LHCN-M2 (cell line): ENCODE measurements at places on chromosomes 2 and 18. TPM values are rescaled to one million over a fixed set of nuclear protein-coding genes. Genes with fewer than 3 reads are reported as not detected.

DNA sequence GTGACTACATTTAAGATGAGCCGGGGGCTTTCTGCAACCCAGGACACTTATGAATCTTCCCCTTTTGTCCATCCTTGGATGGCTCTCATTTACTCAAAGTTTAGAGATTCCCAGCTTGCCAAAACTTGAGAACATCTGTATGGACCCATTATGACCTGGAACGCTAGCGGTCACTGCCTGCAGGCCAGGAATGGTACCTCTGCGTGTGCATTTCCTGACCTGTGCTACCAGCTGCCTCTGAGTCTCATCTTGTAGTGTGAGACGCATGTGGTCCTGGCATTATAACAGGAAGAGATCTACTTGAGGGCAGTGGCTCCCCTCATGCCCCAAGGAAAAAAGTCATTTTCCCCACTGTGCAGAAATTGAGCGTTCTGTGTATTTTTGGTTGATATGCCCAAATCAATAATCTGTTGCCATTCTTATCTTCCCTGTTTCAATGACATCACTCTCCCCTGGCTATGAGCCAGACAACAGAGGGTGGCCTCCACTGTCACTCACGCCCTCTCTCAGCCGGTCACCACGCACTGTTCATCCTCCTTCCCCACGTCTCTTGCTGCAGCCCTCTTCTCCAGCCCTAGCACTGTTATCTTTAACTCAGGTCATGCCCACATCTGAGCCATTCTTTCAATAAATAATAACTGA is 28.5 kb upstream of the NPAS2 start:
- DNase-seq = no peak

HOXD3 gene
- total RNA-seq = not detected in 2 replicates

DNA sequence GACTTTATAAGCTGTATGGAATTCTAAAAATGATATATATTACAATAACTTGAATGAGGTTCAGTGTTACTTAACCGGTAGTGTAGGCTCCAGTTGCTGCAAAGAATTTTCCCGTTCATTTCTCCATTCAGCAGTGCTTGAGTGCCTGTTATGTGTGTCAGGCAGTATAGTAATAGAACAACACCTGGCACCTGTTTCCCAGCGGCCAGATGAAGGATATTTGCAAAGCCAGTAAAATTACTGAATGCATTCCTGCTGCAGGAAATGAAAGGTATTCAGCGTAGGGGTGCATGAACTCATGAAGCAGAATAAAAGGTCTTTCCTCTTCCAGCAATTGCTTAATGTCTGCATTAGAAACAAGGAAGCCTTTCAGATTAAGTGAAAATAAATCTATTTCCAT is 18.8 kb downstream of the YPEL5 start:
- DNase-seq = no peak

HOXD13 gene
- not detected in 2 replicates for total RNA-seq

DNA sequence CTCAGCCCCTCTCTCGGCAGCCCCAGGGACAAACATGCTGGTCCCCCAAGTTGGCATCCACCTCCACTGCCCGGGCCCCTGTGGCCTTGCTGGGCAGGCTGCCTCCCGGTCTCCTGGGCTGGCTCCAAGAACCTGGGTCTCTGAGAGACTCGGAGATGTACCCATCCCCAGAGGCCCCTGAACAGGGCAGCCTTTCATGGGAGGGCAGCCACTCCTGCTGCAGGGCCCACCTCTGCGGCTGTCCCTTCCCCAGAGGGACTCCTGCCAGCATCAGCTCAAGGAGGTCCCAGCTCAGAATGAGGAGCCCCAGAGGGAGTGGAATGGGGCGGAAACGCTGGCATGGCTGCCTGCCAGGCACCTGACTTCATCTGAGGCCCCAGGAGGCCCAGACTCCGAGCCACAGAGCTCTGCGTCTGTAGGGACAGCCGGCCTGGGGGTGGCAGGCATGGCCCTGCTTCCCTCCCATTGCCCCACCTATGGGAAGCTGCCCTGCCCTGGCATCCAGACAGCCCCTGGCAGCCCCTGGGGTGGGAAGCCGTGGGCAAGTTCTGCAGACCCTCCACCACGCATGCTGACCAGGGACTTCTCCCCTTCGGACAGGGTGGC is 857 bp upstream of the CROCC2 start:
- DNase-seq = no peak

DNA sequence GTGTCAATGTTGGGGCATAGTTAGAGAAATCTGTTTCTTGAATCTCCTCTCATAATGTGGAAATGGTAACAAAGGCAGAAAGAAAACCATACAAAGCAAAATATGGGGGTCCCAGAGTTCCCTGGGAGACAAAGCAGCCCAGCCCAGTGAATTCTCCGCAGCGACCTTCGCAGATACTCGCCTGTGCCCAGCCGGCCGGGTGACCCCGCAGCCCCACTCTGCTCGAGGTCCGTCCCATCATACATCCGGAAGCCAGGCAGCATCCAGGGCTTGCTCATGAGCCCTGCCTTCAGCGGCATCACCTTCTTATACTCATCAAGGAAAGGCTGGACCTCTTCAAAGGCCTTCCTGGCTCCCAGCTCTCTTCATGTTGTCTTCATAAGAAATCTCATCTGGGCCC is 774.8 kb upstream of the ID2 start:
- DNase-seq = no peak

GRCh38 chr2:227287771-227288170 is 37.3 kb upstream of the MFF start:
- no peak for DNase-seq
